GM12878 (cell line): ENCODE measurements at places on chromosomes 2 and 18. TPM values are rescaled to one million over a fixed set of nuclear protein-coding genes. Genes with fewer than 3 reads are reported as not detected.

Gene SOX11
- 0.03 TPM in 1 of 2 replicates, not detected in the other for total RNA-seq

Gene TSGA10
- 6.2 and 7.2 TPM in 2 replicates for total RNA-seq

Gene PAIP2B
- total RNA-seq: 0.41 and 0.45 TPM in 2 replicates

Gene G6PC2
- not detected in 2 replicates for total RNA-seq

Gene ALPI
- not detected in 2 replicates for total RNA-seq

Gene SPC25
- 18.7 and 22.8 TPM in 2 replicates for total RNA-seq

Gene MPP4
- total RNA-seq: 0.13 TPM in 1 of 2 replicates, not detected in the other

Gene CNRIP1
- total RNA-seq: not detected in 2 replicates

GRCh38 chr2:18788592-18788991 is 199.2 kb upstream of the NT5C1B start:
- no peak overlapping the region for H3K27ac ChIP-seq
- H3K36me3 ChIP-seq: no peaks in the 10 kb centered on the region
- no peaks in the 10 kb centered on the region for H3K27me3 ChIP-seq

DNA sequence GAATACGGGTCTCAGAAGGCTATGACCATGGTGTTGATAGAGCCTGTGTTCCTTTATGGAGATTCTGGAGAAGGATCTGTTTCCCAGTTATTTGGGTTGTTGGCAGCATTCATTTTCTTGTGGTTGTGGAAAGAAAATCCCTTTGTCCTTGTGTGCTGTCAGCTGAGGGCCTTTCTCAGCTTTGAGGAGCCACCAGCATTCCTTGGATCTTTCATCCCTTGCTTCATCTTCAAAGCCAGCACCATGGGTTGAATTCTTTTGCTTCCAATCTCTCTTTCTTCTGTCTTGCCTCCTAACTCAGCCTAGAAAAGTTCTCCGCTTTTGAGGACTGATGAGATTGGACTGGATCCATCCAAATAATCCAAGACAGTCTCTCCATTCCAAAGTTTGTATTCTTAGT is 103.2 kb upstream of the MMADHC start:
- no peak overlapping the region for H3K27ac ChIP-seq
- no peaks in the 10 kb centered on the region for H3K27me3 ChIP-seq
- no peaks in the 10 kb centered on the region for H3K36me3 ChIP-seq
- H3K4me3 ChIP-seq: no peak overlapping the region

DNA sequence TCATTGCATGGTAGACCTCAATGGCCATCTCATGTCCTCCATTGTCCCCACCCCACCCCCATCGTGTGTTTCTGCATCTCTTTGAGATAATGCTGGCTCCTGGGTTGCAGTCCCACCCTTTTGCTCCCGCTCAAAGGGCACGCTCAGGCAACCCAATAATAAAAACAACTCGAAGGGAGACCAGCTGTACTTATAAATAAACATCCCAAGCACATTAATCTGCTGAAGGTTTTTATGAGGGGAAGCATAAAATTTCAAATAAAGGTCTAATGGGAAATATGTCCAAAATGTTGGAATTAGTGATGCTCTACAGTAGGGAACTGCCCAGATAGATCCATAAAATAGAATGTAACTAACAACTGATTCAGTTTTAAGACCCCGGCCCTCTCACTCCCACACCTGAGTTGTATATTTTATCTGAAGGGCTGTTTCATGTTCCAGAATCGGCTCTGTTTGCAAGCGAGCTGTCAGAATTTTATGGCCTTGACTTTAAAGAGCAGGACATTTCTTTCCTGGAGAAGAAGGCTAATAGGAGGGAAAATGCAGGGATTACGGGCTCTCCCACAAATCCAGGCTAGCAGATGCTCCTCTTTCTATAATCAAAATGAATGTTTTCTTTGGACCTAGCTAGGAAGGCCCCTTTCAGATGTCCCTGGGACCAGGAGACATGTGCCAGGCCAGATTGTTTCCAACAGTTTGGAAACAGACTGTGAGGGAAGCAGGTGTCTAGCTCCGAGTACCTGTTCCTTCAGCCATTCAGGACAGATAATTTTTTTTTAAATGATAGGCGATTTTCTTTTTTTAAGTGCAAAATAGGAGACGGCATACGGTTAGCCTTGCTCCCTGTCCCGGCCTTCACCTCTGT is 103.7 kb downstream of the APOB start:
- H3K27ac ChIP-seq: no peak overlapping the region
- H3K4me1 ChIP-seq: no peaks in the 10 kb centered on the region
- H3K4me3 ChIP-seq: no peak overlapping the region
- no peaks in the 10 kb centered on the region for H3K36me3 ChIP-seq
- 0 out of 2 replicates have a peak, but pooled peaks cover 5% of the 10 kb centered on the region for H3K27me3 ChIP-seq
- DNase-seq: no peak

DNA sequence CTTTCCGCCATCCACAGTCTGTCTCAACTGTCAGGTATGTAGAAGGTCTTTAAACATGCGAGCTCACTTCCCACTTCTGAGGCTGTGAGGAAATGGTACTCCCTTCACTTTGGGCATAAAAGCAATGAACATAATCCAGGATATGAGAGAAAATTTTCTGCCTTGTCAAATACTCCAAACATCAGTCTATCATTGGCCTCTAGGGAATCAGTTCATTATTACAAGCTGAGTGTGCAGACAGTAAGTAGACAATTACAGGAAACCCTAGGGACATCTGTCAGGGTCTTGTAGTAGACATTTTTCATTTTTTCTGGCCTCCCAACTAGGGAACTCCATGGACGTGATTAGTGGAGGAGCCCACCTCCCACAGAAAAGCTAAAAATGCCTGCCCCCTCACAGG is 13.6 kb upstream of the APCDD1 start:
- H3K27ac ChIP-seq: no peak overlapping the region
- H3K36me3 ChIP-seq: no peaks in the 10 kb centered on the region
- DNase-seq: no peak
- H3K4me1 ChIP-seq: no peaks in the 10 kb centered on the region
- no peak overlapping the region for H3K4me3 ChIP-seq

DNA sequence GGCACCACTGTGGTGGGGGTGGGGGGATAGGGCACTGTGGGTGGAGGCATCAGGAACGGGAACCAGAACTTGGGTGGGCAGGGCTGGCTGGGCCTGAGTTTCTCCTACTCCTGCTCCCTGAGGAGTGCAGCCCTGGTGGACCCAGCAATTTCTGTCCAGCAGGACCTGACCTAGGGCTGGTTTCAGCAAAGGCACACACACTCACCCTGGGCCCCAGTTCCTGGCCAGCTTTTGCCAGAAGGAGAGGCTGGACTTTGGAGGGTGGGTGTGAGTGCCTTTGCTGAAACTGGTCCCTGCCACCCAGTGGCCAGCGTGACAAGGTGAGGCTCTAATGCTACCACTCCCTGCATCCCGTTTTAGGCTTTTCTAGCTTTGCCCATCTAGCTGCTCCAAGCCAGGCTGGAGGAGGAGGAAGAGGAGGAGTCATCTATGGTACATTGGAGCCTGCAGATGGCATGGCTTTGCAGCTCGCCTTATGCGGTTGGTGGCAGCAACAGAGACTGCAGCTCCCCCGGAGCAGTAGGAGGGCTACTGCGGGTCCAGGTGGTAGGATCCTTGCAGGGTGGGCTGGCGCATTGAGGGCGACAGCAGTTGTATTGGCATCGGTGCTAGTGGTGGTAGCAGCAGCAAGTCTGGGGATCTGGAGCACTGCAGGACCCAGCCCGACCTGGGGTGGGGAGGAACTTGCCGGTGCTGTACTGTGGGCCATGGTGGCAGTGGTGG is 40.4 kb upstream of the IMP4 start:
- no peak for DNase-seq
- H3K36me3 ChIP-seq: no peaks in the 10 kb centered on the region
- no peaks in the 10 kb centered on the region; the same call in 1 of the 2 replicates for H3K27me3 ChIP-seq
- peaks cover 23% of the 10 kb centered on the region for H3K4me1 ChIP-seq
- no peak overlapping the region for H3K4me3 ChIP-seq

DNA sequence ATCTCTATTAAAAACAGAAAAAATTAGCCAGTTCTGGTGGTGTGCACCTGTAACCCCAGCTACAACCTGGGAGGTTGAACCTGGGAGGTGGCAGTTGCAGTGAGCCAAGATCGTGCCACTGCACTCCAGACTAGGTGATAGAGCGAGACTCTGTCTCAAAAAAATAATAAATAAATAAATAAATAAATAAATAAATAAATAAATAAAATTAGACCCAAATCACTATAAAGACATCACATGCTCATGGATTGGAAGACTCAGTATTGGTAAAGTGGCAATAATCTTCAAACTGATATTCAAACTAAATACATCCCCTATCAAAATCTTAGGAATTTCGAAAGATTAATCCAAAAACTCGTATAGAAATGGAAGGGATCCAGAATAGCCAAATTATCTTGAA is 15.5 kb upstream of the GALNT1 start:
- no peaks in the 10 kb centered on the region for H3K36me3 ChIP-seq
- no peak overlapping the region for H3K27ac ChIP-seq
- H3K4me3 ChIP-seq: no peak overlapping the region

DNA sequence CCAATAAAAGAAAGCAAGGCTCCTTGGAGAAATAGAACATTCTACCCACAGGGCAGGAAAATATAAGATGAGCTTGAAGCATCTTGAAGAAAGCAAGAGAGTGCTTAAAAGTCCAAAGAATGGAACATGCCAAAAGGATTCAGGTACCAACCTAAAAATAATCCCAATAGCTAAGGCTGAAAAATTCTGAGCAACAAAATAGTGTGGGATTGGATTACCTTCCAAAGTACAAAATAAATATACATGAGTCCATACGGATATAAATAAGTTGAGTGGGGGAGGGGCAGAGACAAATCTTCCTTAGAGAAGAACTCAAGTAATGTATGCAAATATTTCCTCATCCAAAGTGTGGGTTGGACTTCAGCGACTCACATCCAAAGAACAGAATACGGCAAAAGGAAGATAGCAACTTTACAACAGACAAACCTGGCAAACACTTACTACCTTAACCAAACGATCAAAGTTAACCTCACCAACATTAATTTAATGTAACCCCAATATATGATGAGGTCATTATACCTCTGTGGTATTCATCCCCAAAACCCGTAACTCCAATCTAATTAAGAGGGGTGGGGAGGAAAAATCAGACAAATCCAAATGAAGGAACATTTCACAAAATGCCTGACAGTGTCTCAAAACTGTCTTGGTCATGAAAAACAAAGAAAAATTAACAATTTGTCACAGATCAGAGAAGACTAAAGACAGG is 26.9 kb downstream of the MEMO1 start:
- no peak for DNase-seq
- H3K4me3 ChIP-seq: no peak overlapping the region
- peaks cover 7% of the 10 kb centered on the region; the same call in 1 of the 2 replicates for H3K4me1 ChIP-seq
- H3K27ac ChIP-seq: no peak overlapping the region

- no peaks in the 10 kb centered on the region for H3K27me3 ChIP-seq
- H3K27ac ChIP-seq: no peak overlapping the region
- no peaks in the 10 kb centered on the region; the same call in 1 of the 2 replicates for H3K36me3 ChIP-seq
- H3K4me3 ChIP-seq: no peak overlapping the region
- H3K4me1 ChIP-seq: no peaks in the 10 kb centered on the region
- DNase-seq: no peak
Observed at GRCh38 chr18:31526374-31526773, 28.4 kb downstream of the DSG2 start.

- no peak overlapping the region for H3K4me3 ChIP-seq
- no peak for DNase-seq
- no peaks in the 10 kb centered on the region for H3K27me3 ChIP-seq
- no peaks in the 10 kb centered on the region for H3K4me1 ChIP-seq
- H3K36me3 ChIP-seq: no peaks in the 10 kb centered on the region
- no peak overlapping the region for H3K27ac ChIP-seq
Observed at GRCh38 chr2:150627526-150627925, 140.1 kb upstream of the RND3 start.

- H3K4me3 ChIP-seq: no peak overlapping the region
- H3K27ac ChIP-seq: no peak overlapping the region
- H3K36me3 ChIP-seq: no peaks in the 10 kb centered on the region
- H3K4me1 ChIP-seq: no peaks in the 10 kb centered on the region
- no peak for DNase-seq
Observed at GRCh38 chr2:113131352-113132185, 4.2 kb downstream of the IL1RN start.

GRCh38 chr2:152367547-152368390 is 32.8 kb downstream of the FMNL2 start:
- H3K4me3 ChIP-seq: no peak overlapping the region
- H3K27me3 ChIP-seq: no peaks in the 10 kb centered on the region
- peak; percentile 33 for DNase-seq
- H3K36me3 ChIP-seq: no peaks in the 10 kb centered on the region

- H3K27me3 ChIP-seq: no peaks in the 10 kb centered on the region
- no peak overlapping the region for H3K4me3 ChIP-seq
- peak; percentile 73 for DNase-seq
- no peaks in the 10 kb centered on the region for H3K36me3 ChIP-seq
- peaks cover 54% of the 10 kb centered on the region for H3K4me1 ChIP-seq
Observed at GRCh38 chr2:45889053-45889452, 237.6 kb downstream of the PRKCE start.

- H3K27ac ChIP-seq: no peak overlapping the region
- H3K4me1 ChIP-seq: peaks cover 4% of the 10 kb centered on the region
- no peaks in the 10 kb centered on the region for H3K36me3 ChIP-seq
- H3K4me3 ChIP-seq: no peak overlapping the region
- no peaks in the 10 kb centered on the region for H3K27me3 ChIP-seq
- no peak for DNase-seq
Observed at GRCh38 chr18:23950644-23951043, 63.9 kb upstream of the TTC39C start.

DNA sequence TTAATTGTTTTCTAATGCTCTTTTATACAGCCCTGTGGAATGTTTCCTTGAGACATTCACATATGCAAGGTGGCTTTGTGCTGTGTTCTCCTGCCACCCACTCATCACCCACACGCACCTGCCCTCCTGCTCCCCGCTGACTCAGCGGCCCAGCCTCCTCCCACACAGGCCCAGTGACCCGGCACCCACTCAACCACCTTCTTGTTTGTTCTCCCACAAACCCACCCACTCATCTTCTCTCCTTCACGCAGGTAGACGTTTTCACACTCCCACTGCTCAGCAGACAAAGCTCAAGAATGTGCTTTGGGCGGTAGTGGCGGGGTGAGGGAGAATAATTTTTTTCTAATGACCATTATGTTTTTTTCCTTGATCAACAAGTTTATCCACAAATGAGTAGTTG is 28.6 kb upstream of the NEMP2 start:
- no peak overlapping the region for H3K27ac ChIP-seq
- H3K36me3 ChIP-seq: no peaks in the 10 kb centered on the region
- DNase-seq: no peak
- no peaks in the 10 kb centered on the region for H3K27me3 ChIP-seq

GRCh38 chr2:148829618-148830017 is 45.4 kb upstream of the KIF5C start:
- H3K4me3 ChIP-seq: no peak overlapping the region
- DNase-seq: no peak
- no peaks in the 10 kb centered on the region for H3K36me3 ChIP-seq
- H3K27ac ChIP-seq: no peak overlapping the region

- no peak overlapping the region for H3K27ac ChIP-seq
- DNase-seq: no peak
- no peaks in the 10 kb centered on the region for H3K27me3 ChIP-seq
- no peaks in the 10 kb centered on the region for H3K36me3 ChIP-seq
- peaks cover 16% of the 10 kb centered on the region for H3K4me1 ChIP-seq
- H3K4me3 ChIP-seq: no peak overlapping the region
Observed at GRCh38 chr2:230930928-230931555, 6.0 kb upstream of the GPR55 start.

- no peak overlapping the region for H3K27ac ChIP-seq
- H3K4me1 ChIP-seq: no peaks in the 10 kb centered on the region
- no peaks in the 10 kb centered on the region for H3K27me3 ChIP-seq
- H3K4me3 ChIP-seq: no peak overlapping the region
Observed at GRCh38 chr2:14125624-14126293, 506.8 kb upstream of the LRATD1 start.

- H3K27me3 ChIP-seq: no peaks in the 10 kb centered on the region
- no peak for DNase-seq
- no peak overlapping the region for H3K4me3 ChIP-seq
- no peak overlapping the region for H3K27ac ChIP-seq
Observed at GRCh38 chr2:43438342-43438741, 157.5 kb downstream of the THADA start.

GRCh38 chr2:230680463-230681170 is 32.0 kb upstream of the CAB39 start:
- H3K27ac ChIP-seq: no peak overlapping the region
- no peaks in the 10 kb centered on the region for H3K27me3 ChIP-seq
